IMR-90 (cell line): ENCODE measurements at places on chromosomes 1 and 21. TPM values are rescaled to one million over a fixed set of nuclear protein-coding genes. Genes with fewer than 3 reads are reported as not detected.

Gene CHI3L2
- 0.18 TPM in 1 of 2 replicates, not detected in the other for total RNA-seq

Gene C1QA
- not detected in 2 replicates for total RNA-seq

Gene DNALI1
- total RNA-seq = 8.1 and 9.1 TPM in 2 replicates

Gene LCE1E
- total RNA-seq = not detected in 2 replicates

Gene KCNT2
- 0.56 and 0.72 TPM in 2 replicates for total RNA-seq

Gene MX2
- 0.54 and 0.56 TPM in 2 replicates for total RNA-seq
